ENCODE measurements at places on chromosomes 11 and 22.

DNA sequence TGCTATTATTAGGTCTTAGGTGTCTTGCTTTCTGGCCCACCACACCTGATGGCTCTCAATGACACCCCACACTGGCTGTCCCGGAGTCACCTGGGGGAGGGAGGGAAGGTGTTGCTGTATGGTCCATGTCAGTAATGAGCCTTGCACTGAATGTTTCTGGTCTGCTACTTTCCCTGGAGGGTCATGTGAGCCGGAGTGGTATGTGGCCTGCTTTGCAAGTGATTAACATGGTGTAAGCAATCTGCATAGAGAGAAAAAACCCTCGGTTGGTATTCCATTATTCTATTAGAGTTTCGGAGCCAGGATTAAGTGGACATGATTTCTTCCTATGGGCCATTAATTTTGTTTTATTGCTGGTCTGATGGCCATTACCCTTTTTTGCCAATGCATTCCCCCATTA lies 63.9 kb downstream of the PKNOX2 start:
- DNase-seq = no peak

DNA sequence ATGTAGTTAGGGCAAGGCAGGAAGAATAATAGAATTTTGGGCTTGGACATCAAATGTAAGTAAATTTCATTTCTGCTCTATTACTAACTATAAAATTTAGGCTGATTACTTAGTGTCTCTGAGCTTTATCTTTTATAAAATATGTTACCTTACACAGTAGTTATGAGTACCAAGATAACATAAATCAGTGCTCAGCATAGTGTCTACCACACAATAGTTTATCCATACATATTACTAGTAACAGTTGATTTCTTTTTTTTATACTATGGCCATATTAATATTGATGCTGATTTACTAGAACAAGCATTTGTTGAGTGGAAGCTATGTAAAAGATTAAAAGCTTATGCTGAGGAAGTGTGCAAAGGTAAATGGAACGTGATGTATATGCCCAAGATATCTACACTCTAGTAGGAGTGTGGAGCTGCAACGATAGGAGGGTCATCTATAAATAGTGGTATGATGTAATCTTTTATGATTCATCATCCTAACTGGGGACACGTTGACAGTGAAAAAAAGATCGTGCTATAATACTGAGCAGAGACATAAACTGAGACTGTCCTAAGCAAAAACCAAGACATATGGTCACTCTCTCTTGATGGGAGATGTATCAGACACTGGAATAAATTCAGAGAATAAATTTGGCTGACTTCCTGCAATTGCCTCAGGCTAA lies 8.7 kb upstream of the SLC5A12 start:
- no peak for DNase-seq

- no peak for DNase-seq
These were observed 19.1 kb upstream of the EHD1 start for GRCh38 chr11:64897381-64898075.

DNA sequence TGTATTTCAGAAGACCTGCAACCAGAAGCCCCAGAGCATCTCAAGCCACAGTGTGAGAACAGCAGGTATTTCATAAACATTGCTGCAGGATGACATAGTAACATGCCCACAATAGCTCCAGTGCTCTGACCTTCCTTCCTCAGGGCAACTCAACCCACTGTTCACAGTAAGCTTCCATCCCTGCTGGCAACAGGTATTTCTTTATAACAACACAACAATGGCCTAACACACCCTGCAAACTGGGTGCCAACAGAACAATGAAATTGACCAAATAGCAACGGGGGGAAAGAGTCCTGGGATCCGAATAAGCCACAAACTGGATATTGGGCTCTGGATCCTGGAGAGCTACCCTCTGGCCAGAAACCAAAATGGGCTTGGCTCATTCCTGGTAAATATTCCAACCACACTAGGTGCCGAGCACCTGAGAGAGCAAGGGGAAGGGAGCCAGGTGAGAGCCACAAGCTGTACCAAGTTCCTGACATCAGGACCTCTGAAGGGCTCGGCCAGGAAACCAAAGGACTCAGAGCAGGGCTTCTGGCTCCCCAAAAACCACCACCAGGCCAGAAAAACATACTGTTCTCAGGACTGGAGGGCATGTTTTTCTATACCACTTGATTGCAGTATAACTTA lies 99.5 kb downstream of the MICAL3 start:
- no peak for DNase-seq

DNA sequence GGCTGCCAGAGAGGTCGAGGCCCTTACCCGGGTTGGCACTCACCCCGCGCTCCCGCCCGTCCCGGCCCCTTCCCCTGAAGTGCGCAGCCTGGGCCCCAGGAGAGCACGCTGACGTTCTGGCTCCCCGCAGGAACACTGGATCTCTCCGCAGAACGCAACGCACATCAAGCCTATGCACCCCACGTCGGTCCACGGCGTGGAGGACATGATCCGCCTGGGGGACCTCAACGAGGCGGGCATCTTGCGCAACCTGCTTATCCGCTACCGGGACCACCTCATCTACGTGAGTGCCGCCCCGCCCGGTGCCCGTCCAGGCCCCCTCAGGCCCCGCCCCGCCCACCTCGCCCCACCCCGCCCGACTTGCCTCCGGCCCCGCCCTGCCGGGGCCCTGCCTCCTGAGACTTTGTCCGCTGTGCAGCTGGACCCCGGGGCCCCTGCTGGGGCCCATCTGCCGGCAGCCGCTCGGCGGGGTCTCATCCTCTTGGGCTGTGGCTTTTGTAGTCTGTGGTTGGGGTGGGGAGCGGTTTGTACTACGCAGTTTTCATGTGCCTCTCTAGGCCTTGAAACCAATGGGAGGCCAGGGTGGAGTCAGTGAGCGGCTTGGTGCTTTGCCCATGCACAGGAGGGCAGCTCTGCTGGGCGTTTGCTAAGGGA lies 19.7 kb downstream of the MYO7A start:
- peak; percentile 30 for DNase-seq

- no peak for DNase-seq
These were observed 44.3 kb upstream of the TTC12 start for GRCh38 chr11:113270080-113270479.

DNA sequence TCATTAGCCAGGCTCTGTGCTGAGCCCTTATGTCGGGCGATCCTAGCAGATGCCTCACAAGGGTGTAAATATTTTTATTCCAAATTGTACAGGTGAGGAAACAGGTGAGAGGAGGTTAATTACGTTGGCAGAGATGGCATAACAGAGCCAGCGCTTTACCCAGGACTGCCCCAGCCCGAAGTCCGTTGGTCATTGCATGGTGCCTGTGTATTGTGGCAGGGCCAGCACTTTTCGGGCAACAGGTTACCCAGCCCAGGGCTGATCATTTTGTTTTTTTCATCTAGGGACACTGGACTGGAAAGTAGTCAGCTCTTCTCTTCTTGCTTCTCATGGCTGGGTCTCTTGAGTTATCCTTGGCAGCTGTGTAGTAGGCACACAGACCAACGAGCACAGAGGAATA lies 202.2 kb upstream of the NAV2 start:
- no peak for DNase-seq

DNA sequence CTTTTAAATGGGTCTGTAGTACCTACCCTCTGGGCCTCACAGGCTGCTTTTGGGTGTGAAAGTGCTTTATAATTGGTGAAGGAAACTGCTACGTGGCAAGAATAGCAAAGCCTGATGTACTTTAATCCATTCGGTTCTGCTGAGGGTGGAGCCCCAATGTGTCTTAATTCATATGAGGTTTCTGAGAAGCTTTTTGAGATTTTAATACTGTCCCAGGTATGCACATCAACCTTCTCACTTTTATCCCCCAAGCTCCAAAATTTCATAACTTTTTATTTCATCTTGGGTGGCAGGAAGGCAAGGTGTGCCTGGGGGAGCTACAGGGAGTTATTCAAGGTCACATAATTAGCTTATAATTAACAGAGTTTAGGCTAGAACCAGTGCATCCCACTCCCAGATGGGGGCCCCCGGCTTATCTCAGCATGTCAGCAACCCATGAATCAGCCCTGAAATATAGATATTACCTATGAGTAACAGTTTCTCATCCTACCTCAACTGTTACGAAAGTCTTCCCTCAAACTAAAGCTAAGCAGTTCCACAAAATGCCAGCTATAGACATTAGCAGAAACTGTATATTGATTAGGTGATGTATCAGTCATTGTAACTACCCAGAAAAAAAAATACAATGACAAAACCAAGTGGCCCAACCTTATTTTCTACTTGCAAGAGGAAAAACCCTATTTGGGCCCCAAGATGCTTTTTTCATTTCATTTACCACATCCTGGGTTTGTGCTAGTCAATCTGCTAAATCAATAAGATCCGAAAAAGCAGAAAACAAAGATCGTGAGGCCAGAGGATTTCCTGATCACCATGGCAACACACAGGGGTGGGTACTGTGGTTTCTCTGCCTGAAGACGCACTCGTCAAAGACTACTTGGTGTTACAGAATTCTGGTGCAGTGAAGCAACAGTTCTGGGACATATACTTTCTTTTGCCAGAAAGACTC lies 26.7 kb downstream of the CD44 start:
- DNase-seq = peak; percentile 67

- DNase-seq = no peak
These were observed 11.8 kb downstream of the IL17REL start for GRCh38 chr22:50000587-50001387.

DNA sequence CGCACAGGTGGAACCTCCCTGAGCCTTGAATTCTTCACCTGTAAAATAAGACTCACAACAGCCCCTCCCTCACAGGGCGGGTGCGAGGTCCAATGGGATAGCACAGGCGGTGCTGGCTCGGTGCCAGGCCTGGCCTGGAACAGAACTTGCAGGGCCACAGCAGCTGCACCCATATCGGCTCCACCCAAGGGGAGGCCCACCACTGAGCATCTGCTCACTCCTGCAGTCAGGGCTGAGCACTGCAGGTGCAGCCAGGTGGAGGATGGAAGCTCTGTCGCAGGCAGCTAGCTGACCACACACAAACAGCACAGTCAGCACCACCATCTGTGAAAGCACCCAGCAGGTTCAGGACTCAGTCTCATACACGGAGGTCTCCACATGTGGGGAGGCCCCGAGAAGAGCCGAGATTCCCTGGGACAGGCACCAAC lies 19.6 kb downstream of the VPS37C start:
- no peak for DNase-seq

DNA sequence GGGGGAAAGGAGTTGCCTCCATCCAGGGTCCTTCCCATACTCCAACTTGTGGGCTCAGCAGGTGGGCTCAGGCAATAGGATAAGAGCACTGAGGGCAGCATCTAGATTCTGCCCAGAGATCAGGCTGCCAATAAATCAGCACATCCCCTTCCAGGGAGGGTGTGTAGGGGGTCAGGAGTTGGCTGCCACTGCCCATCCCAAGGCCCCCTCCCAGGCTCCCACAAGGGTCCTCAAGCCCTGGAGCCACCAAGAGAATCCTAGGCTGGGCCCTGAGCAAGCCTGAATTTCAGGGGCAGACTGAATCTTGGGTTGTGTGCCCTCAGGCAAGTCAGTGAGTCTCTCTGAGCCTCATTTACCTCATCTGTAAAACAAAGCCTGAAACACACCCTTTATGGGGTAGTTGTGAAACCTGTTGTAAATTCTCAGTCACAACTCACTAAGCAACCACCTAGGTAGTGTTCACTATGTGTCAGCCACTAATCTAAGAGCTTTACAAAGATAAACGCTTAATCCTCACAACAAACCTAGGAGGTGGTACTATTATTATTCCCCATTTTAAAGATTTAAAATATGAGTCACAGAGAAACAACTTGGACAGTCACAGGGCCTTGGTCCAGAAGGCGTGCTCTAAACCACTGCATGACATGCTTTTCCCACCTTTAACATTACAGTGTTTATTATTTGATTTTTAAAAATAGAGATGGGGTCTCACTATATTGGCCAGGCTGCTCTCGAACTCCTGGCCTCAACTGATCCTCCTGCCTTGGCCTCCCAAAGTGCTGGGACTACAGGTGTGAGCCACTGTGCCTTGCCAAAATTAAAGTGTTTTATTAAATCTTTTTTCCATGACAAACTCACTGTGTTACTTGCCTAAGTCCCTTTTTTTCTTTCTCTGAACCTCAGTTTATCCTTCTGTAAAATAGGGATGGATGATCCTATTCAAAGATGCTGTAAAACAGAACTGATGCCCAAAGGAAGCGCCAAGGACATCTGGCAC lies 36.2 kb downstream of the LMO1 start:
- DNase-seq = no peak

GRCh38 chr11:61488651-61489291 lies 19.8 kb upstream of the LRRC10B start:
- no peak for DNase-seq

DNA sequence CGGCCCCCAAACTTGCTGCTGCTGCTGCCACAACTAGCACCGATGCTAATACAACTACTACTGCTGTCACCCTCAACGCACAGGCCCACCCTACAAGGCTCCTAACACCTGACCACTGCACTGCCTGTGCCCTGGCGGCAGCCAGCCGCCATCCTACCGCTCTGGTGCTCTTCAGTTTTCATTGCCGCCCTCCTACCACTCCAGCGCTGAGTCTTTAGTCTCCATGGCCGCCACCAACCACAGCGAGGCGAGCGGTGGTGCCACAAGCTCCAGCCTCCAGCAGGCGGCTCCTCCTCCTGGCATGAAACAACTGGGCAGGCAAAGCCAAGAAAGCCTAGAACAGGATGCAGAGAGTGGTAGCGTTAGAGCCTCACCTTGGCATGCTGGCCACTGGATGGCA lies 5.0 kb upstream of the RFPL3 start:
- no peak for DNase-seq

- DNase-seq = no peak
These were observed 63.4 kb upstream of the CARD18 start for GRCh38 chr11:105202844-105203548.

DNA sequence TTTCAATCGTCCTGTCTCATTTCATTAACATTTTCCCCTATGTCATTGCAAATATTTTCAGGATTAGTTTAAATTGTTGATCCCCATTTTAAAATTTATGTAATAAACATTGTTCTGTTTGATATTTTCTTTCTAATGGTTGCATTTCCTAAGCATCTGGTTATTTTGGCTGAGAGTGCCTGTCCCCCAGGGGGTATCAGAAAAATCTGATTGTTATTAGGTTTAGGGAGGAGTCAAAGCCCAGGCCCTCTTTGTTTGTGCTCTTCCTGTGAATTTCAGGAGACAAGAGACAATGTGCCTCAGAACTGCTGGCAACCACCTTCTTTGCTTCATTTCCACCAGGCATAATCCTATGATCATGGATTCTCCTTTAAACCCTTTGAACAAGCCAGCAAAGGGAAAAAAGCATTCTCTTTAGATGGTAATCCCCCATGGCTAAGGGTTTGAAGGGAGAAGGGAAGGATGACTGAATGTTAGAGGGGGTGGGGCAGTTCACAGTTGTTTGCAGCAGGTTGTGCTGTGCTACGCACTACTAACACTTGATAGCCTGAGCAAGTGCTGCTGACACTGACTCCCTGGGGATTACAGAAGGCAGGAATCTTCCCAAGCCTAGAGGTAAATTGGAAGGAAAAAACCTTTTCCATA lies 462.4 kb upstream of the LRRC4C start:
- DNase-seq = no peak

DNA sequence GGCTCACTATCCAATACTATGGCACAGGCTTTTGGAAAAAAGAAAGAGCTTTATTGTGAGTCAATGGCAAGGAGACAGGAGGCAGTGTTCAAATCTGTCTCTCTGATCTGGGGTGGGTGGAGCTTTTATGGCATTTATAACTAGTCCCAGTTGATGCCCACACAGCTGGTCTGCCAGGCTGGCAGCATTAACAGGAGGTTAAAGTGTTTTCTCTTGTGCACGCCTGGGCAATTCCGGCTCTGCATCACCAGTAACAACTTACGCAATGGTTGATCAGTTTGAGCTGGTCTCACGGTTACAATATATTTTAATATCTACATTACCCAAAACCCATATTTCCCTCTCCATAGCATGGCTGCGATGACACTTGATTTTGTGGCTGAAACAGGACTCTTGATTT lies 15.1 kb upstream of the SMIM38 start:
- DNase-seq = no peak

- no peak for DNase-seq
These were observed 45.0 kb upstream of the APOA1 start for GRCh38 chr11:116882386-116882785.
